ENCODE measurements at places on chromosomes 1 and 21.

DNA sequence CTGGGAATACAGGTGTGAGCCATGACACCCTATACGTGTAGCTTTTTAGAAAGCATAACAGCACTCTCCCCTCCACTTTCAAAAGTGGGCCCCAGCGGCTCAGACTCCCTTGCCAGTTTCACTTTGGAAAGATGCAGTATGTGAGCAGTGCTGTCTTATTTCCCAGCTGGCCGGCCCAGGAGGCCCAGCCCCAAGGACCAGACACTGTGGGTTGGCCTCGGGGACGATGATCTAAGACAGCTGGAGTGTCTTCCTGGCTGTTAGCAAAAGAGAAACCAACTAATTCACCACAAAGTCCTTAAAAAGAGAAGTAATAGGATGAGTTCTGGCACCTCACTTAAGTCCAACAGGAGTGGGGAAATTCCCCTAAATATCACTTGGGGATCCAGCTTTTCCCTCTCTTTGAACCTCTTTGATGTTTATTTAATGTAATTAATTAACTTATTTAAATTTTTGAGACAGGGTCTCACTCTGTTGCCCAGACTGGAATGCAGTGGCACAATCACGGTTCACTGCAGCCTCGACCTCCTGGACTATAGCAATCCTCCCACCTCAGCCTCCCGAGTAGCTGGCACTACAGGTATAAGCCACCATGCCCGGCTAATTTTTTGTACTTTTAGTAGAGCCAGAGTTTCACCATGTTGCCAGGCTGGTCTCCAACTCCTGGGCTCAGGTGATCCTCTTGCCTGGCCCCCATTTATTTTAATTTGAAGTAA, 17.6 kb upstream of the CLIC4 start:
- DNase-seq, result no peak

DNA sequence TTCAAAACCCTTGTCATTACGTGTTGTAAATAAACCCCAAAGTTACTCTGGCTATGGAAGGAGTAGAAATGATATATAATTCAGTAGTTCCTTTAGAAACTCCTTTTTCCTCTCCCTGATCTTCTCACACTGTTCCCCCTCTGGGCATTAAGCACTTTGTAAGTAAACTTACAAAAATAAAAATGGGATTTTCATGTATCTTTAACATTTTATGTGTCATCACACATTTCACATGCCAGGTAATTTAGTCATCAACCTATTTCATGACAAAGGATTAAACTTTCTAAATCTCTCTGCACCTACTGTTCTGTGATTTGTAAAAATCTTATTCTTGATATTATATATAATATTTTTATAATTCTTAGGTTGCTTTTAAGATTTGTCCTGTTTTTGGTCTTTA, 176.9 kb downstream of the NEK7 start:
- no peak for DNase-seq

GRCh38 chr1:88847643-88848042, 43.7 kb downstream of the GTF2B start:
- DNase-seq, result no peak

DNA sequence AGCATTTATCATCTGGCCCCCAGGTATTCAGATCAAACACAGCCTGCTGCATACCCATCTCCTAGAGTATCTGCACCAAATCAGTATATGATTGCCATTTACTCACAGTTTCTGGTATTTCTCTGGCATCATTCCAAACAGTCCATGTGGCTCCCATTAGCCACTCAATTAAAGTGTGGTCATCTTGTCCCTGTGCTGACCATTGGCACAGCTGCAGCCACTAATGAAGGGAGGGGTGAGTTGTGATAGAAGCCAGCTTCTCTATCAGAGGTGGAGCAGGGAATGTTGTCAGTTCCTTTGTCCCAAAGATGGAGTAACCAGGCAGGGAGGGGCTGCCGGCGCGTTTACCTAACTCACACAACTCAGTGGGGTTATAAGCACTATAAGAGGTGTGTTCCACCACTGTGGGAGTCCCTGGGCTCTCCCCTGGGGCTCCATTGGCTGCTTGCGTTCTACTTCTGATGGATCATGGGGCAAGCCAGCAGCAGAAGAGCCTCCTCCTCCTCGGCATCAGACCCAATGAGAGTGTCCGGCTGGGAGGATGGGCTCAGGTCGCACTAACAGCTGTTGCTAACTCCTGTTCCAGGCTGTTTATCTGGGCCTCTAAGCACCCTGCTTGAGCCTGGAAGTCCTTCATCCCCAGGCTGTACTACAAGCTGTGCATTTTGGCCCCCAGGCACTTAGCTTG, 108.6 kb downstream of the GDAP2 start:
- DNase-seq, result no peak

DNA sequence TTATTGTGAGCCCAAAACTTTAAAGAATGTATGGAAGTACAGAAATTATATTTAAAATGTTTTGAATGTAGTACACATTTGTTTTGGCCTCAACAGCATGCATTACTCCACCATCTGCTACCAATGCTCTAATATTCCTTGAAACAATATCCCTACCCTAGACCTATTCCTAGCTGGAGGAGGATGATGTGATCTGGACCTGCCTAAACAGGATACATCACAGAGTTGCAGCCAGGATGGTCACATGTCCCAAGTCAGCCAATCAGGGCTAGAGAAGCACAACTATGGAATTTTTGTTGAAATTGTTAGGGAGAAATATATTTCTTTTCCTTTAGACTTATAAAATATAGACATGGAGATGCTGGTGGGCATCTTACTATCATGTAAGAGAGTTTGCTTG, 623.3 kb upstream of the NR5A2 start:
- DNase-seq, result no peak

GRCh38 chr1:235990330-235990795, 74.5 kb downstream of the NID1 start:
- DNase-seq, result no peak

GRCh38 chr1:228005511-228006033, 1.2 kb upstream of the WNT3A start:
- DNase-seq, result no peak

All from NCI-H1105 (cell line).